ENCODE measurements at places on chromosomes 4 and X. TPM values are rescaled to one million over a fixed set of nuclear protein-coding genes. Genes with fewer than 3 reads are reported as not detected.

NDST3 gene
- not detected for total RNA-seq

MAGIX gene
- total RNA-seq: 0.57 TPM

PRKG2 gene
- 1.9 TPM for total RNA-seq

DNA sequence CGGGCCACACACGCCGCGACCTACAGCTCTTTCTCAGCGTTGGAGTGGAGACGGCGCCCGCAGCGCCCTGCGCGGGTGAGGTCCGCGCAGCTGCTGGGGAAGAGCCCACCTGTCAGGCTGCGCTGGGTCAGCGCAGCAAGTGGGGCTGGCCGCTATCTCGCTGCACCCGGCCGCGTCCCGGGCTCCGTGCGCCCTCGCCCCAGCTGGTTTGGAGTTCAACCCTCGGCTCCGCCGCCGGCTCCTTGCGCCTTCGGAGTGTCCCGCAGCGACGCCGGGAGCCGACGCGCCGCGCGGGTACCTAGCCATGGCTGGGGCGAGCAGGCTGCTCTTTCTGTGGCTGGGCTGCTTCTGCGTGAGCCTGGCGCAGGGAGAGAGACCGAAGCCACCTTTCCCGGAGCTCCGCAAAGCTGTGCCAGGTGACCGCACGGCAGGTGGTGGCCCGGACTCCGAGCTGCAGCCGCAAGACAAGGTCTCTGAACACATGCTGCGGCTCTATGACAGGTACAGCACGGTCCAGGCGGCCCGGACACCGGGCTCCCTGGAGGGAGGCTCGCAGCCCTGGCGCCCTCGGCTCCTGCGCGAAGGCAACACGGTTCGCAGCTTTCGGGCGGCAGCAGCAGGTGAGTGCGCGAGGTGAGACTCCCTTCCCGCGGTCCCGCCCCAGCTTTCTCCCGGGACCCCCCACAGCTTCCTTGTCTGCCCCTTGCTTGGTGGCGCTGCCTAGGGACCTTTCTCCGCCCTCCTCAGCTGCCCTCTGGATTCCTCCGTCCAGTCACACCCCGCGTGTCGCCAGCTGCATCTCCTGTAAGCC, 678 bp downstream of the BMP3 start:
- no peak for DNase-seq

DNA sequence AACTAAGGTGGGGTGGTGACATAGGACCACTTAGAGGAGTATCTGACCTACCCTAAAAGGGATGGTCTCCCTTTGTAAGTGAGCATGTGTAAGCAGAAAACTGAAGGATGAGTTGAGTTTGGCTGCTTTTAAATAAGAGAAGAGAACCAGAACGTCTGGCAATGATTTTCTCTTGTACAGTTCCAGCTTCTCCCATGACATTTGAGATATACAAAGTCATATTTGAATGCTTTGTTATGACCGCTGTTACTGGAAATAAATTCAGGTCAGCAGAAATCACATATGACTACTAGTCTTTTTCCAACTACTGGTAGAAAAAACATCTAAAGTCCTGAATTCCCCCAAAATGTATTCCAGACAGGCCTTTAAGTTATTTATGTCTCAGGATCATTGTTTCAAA, 313.3 kb upstream of the BMP3 start:
- no peak for DNase-seq

GRCh38 chr4:77826275-77826674, 7.1 kb upstream of the CNOT6L start:
- DNase-seq: no peak

- no peak for DNase-seq
Observed at GRCh38 chr4:47061435-47061834, 30.1 kb downstream of the GABRB1 start.

- no peak for DNase-seq
Observed at GRCh38 chr4:11484531-11484930, 55.8 kb upstream of the HS3ST1 start.

GRCh38 chr4:94856030-94856429, 98.3 kb downstream of the BMPR1B start:
- DNase-seq: no peak

GRCh38 chrX:155028129-155028528, 1.5 kb downstream of the FUNDC2 start:
- DNase-seq: no peak
